ENCODE measurements at places on chromosomes 1 and 21.

DNA sequence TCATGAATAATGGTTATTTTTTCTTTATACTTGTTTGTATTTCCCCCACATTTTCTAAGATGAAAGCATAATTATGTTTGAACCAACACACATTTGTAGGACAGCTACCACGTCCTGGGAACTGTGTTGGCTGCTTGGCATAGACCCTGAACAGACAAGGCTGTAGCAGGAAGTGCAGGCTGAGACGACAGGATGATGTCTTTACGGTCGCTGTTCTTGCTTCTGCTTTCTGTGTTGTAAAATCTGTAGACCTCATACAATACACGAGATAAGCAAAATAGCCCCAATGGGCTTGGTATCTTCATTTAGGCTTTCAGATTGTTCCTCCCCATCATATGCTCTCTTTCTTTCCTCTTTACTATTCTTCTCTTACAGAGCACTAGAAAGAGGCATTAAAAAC, 23.3 kb upstream of the OTUD3 start:
- no peak for DNase-seq

- no peak for DNase-seq
These were observed 11.4 kb downstream of the THBS3 start for GRCh38 chr1:155196103-155196892.

DNA sequence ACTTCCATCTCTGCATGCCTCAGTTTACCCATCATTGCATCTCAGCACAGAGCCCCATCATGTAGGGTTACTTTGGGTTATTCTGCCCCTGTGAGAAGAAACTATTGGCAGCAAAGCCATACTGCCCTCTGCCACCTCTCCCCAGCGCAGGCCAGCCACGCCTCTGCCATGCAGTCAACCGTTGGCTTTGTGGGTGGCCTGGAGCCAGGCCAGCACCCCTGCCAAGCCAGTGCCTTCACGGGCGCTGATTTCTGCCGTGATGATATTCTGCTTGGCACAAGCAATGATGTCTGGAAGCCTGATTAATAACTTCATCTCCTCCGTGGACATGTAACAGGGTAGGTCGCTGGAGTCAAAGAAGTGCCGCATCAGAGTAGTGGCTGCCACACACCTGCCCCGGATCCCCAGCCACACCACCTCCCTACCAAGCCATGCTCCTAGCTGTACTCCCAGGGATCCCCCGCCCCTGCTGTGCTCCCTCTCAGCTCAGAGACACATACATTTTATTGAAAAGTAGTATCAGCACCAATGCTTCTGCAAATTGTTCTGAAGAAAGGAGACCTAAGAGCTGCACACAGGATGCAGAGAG, 15.0 kb upstream of the CEP85 start:
- no peak for DNase-seq

DNA sequence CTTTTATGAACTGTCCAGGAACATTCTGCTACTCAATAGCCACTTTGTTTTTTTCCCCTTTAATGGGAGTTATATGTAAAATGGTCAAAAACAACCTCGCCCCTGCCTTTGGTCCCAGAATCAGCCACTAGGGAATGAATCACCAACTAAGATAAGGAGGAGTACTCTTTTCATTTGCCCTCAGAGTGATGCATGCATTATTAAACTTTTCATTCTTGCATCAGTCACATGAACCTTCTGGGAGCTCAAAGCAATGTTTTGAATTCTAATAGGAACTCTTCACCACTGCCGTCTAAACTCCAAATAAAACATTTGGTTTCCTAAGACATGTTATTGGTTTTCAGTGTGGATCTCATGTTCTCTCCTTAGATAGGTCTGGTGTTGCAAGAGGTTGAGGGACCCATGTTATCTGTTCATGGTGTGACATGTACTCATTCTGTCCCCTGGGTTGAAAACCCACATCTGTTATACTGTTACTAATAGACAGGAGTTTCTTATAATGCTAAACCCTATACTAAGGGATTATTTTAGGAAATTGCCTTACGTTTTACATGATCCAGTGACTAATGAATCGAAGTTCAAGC, 17.8 kb upstream of the HSD17B7 start:
- DNase-seq, result no peak

DNA sequence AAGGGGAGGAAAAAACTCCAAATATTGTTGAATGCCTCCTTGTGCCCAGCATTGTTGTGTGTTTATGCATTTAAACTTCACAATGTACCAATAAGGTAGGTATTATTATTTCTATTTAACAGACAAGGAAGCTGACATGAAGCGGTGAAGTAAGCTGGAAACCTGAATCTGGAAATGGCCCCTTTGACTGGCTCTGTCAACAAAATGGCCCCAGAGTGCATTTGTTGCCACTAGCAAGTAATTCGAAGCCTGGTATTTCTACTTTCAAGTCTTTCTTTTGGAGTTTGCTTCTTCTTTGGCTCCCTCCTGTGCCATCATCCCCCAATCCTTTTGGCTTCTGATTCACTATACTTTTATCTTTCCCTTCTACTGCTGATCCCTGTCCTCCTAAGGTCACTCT, 23.1 kb downstream of the CRYZL1 start:
- no peak for DNase-seq

DNA sequence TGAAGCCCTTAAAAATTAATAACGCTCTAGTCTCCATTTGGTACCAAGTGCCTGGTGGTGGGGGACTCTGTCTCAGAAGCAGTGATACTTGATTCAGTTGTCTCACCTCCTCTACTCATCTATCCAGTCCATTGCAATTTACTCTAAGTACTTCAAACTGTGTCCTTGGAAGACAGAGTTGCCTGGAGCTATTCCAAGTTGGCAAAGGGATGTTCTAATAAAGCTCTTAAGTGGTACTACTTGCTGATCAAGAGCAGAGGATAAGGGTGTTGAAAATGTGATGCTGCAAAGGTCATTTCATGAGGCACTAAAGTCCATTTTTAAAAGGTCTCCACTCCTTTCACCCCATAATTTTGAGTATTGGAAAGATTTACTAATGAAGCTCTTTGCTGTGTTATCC, 142.2 kb downstream of the NFIA start:
- DNase-seq, result no peak

- DNase-seq, result no peak
These were observed 383.5 kb downstream of the PCP4 start for GRCh38 chr21:40250514-40251294.

DNA sequence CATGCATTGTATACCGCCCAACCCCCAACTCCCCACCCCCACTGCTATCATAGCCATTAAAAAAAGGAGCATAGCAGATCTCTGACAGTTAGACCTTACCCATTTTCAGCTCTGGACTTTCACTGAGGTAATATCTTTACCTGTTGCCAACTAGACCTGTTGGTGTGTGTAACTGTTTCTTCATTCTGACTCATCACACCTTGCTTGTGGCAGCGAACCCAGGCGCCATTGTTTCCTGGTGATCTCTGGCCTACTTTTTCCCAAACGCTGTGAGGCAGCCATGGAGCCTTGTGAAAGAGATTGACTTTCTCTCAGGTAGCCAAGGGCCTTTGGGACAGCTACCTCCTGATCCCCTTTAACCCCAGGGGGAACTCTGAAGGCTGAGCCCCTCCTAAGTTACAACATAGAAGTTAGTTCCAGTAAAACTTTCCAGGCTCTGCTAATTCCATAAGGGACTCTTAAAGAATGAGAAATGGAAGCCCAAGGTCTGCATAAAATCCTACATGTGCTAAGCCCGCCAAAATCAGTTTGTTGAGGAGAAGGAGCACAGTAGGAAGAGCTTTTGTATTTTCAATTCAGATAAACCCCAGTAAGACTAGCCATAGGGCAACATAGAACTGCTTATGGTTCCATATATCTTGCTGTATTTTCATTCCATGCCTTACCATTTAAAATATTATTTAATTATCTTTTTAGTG, 196.1 kb upstream of the CAMK1G start:
- DNase-seq, result no peak

DNA sequence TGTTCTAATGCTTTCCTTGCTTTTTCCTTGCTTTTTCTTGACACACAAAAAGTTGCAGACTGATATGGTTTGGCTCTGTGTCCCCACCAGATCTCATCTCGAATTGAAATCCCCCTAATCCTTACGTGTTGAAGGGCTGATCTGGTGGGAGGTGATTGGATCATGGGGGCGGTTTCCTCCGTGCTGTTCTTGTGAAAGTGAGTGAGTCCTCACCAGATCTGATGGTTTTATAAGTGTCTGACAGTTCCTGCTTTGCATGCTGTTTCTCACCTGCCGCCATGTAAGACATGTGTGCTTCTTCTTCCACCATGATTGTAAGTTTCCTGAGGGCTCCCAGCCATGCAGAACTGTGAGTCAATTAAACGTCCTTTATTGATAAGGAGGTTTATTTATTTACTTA, 11.3 kb downstream of the SPATA17 start:
- DNase-seq, result no peak

DNA sequence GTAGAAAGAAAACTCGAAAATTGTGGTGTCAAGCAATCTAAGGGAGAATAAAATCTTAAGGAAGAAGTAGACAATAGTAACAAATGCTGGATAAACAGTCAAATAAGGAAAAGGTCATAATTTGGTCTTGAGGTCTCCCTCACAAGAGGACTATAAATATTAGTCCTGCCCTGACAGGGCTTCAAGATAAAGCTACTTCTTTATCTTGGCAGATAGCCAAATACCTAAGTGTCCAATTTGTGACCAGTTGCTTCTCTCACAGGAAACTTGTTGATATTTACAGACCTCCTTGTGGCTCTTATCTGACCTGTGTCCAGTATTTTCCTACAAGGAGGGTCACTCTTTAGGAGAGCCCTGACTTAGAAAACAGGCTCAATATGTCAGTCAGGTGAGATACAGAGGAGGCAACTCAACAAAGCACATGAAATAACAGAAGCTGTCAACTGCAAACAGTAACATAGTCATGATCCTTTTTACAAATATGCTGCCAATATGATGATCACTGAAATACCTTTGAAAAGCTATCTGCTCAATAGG, 88.8 kb downstream of the TNNI3K start:
- no peak for DNase-seq

- no peak for DNase-seq
These were observed 632.7 kb upstream of the NR5A2 start for GRCh38 chr1:199394856-199395255.

GRCh38 chr1:214349008-214349407, 68.0 kb downstream of the SMYD2 start:
- DNase-seq, result no peak

GRCh38 chr1:35958558-35958957, 27.7 kb downstream of the AGO3 start:
- no peak for DNase-seq

- no peak for DNase-seq
These were observed 36.2 kb upstream of the F13B start for GRCh38 chr1:197103300-197103699.

DNA sequence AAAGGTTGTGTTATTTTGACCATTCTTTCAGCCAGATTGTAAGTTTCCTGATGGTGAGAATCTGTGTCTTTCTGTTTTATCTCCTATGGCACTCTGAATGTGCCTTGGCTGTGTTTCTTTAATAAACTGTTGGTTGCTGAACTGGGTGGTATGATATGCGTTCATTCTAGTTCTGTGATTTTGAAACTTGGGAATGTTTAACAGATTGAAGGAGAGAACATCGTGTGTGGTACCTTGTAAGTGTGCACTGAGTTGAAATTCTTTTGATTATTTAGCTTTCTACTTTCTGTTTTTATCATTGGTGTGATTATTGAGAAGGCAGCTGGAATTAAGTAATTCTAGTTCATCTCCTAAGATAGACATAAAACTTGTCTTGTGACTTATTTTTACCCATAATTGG, 4.6 kb downstream of the BACH1 start:
- no peak for DNase-seq

GRCh38 chr1:82586473-82586872, 785.7 kb downstream of the ADGRL2 start:
- no peak for DNase-seq

DNA sequence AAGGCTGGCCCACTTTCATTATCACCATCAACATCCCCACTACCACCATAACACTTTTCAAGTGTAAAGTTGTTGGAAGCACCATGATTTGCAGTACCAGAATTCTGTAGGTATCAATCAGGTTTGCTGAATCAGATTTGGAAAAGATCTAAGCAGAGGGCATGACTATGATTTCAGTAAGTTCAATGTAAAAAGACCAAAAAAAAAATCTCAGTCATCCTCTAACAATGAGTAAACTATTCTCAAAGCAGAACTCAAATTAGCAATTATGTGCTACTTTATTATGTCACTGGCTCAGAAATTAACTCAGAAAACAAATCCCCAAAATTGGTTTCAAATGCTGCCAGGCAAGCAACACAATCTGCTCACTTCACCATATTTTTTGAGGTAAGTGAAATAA, 187.8 kb upstream of the HP1BP3 start:
- DNase-seq, result no peak

DNA sequence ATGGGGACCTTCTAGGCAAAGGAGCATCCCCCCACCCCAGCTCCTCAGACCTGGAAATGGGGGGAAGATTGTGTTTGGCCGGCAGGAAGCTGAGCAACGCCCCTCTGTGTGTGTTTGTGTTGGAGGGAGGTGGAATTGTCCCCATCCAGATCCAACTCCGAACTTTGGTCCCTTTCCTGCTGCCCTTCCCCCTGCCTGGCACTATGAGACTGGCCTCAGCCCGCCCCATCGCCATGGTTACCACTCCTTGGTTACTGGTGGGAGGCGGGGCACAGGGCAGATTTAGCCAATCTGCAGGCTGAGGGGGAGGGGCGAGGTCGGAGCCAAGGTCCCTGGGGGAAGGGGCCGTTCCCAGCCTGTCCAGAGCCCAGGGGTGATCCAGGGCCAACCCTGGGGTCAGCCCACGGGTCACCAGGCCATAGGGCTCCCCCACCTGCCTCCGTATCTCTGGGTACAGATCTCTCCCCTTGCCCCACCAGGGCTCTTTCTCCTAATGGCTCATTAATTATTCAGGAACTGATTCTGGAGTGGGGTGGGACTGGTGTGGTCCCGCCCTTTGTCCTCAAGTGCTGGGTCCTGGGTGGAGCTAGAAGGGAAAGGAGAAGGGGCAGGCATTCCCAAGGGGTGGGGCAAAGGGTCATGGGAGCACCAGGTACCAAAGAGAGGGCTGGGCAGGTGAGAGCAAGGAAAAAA, 15.2 kb downstream of the PTPRF start:
- no peak for DNase-seq

DNA sequence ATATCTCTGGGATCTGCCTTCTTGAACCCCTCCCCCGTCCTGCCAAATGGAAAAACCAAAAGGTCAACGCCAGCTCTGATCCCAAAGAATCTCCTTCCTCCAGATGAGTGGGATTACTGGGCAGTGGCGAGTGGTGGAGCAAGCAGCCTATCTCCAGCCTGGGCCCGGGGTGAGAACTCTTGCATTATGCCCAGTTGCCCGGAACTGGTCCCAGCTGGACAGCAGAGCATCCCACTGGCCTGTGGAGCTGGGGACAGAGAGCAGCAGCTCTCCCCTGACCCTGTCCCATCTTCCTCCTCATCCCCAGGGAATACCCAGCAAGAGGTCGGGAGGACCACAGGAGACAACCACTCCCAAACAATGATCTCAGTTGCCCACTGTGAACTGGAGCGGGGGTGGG, 130.5 kb downstream of the TMEM53 start:
- DNase-seq, result no peak

- no peak for DNase-seq
These were observed 142.5 kb downstream of the PIGK start for GRCh38 chr1:77076759-77077158.

- no peak for DNase-seq
These were observed 19.4 kb downstream of the VPS13D start for GRCh38 chr1:12249181-12249580.

Measured in stimulated activated naive CD4-positive, alpha-beta T cell treated with Interleukin-2 at 50 U/mL for 16 hours (primary cell).